ENCODE measurements at places on chromosomes 4 and X.

- DNase-seq = no peak
These were observed 542.6 kb upstream of the IGFBP7 start for GRCh38 chr4:57652779-57653178.

DNA sequence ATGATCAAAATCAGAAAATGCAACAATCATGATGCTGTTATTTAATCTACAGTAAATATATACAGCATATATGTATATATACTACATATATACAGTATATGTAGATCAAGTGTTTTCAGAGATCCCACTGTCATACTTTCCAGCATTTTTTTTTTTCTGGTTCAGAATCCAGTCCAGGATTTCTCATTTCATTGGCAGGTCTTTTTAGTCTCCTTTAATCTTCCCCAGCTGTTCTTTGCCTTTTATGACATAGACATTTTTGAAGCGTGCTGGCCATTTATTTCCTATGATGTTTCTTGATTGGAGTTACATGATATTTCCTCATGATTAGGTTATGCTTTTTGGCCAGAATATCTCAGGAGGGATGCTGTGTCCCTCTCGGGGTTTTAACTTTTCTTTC is 92.0 kb upstream of the TLR2 start:
- DNase-seq = no peak

DNA sequence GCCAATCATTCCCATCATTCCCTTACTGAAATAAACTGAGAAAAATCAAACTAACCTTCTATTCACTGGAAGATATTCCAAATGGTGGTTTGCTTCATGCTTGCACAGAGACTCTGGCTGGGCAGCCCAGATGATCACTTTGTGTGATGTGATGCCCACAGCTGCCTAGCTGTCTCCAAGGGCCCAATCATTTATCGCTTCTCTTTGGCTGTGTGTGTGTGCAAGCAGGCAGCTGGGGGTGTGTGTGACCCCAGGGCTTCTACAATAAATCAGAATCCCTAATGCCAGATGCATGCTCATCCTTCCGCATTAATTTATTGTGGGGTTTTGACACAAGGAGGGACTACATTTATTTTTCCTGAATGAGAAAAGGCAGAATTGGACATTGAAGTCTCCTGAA is 140.1 kb upstream of the NDP start:
- DNase-seq = no peak

GRCh38 chr4:74308215-74308614 is at the start of gene EPGN:
Gene EPGN, plus strand, starts transcription at chr4:74308470. Its CDS starts 64 bp downstream, at chr4:74308534.
- DNase-seq = no peak

DNA sequence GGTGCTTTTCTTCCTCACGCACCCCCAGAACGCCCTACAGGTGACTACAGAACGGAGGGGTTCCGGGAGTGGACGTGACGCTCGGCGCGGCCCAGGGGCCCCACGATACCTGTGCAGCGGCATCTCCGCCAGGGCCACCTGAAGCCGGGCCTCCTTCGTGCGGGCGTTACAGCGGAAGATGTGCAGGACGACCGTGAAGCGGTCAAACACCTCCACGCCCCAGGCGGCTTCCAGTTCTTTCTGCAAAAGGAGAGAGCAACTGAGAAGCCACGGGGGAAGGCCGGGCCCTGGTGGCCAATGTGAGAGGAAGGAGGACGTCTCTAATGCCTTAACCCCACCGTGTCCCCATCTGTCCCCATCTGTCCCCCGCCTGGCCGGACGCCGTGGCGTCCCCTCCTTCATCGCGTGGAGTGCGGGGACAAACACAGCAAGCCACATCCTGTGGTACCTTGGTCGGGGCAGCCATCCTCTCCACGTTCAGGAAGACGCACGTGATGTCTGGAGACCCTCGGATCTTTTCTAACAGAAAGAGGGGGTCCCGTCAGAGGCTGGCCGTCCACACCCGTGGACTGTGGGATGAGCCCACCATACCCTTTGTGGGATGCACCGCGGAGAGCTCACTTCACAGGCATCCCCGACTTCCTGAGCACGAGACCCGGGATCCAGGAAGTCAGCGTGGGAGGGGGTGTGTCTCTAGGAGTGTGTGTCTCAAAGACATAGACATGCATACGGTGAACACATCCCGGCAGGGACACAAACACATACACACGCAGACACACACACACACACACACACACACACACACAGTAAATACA is 3.6 kb downstream of the GTPBP6 start:
- no peak for DNase-seq

DNA sequence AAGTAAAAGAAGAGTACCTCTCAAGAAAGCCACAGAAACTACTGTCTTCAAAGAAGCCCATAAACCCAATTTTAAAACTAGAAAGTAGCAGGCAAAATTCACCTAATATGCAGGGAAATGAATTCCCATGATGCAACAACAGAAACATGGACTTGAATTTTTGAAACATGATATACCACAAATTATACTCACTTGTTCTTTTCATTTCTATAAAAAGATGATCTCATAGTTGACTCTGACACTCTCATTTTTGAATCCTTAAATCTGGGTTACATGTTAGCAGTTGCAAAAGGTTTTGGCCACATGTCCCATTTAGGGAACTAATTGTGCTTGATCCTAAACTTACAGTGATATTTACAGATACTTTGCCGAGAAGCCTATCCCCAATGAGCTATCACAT is 1130.8 kb downstream of the FAT4 start:
- DNase-seq = peak; percentile 3

DNA sequence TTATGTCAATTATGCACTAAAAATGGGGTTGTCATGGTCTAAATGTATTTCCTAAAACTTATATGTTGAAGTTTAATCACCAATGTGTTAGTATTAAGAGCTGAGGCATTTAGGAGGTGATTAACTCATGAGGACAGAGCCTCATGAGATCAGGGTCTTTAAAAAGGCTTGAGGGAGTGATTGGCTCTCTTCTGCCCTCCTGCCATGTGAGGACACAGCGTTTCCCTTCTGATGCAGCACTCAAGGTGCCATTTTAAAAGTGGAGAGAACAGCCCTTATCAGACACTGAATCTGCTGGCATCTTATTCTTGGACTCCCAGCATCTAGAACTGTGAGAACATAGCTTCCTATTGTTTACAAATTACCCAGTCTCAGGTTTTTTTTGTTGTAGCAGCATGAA is 581.7 kb downstream of the KCNIP4 start:
- DNase-seq = no peak

GRCh38 chr4:8855818-8856245 is 15.8 kb downstream of the HMX1 start:
- DNase-seq = no peak

- no peak for DNase-seq
These were observed 275.4 kb downstream of the SHOX start for GRCh38 chrX:905848-906566.

GRCh38 chr4:4755306-4755705 is 104.2 kb upstream of the MSX1 start:
- DNase-seq = no peak

GRCh38 chrX:132843363-132843762 is 115.1 kb downstream of the HS6ST2 start:
- DNase-seq = no peak

DNA sequence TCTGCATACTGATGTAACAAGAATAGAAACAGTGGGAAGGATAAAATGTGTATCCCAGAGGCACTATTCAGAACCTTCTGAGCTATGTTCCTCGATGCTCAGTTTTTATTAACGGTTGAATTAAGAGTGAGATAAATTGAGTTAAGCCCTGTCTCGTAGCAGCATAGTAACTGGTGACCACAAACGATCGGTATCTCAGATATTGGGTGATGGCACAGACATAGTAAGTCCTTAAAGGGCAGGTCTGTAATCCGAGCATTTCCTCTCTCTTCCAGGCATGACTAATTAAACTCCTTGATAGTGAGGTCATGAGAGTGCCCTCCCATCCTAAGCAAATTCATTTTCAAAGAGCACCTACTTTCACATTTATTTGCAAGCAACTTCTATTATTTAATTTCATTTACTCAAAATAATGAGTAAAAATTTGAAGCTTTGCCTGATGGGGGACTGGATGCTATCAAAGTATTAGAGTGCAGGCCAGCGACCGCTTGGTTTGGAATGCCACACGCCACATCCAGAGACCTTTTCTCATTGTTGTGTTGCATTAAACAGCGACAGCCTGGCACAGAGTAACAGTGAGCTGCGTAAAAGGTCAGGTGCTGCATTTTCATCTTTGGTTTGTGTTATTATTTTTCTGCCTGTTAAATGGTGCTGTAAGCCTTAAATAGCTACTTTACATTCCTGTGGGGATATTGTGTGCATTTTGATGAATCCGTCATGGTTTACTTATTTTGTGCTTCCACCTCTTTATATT is 101.9 kb downstream of the PCDH7 start:
- DNase-seq = peak; percentile 49

- DNase-seq = peak; percentile 68
These were observed 296.0 kb upstream of the HS3ST1 start for GRCh38 chr4:11724731-11725130.

GRCh38 chrX:103533511-103534216 is 14.4 kb upstream of the RAB40A start:
- DNase-seq = peak; percentile 75

- no peak for DNase-seq
These were observed 108.1 kb upstream of the PAQR3 start for GRCh38 chr4:79047316-79047715.

DNA sequence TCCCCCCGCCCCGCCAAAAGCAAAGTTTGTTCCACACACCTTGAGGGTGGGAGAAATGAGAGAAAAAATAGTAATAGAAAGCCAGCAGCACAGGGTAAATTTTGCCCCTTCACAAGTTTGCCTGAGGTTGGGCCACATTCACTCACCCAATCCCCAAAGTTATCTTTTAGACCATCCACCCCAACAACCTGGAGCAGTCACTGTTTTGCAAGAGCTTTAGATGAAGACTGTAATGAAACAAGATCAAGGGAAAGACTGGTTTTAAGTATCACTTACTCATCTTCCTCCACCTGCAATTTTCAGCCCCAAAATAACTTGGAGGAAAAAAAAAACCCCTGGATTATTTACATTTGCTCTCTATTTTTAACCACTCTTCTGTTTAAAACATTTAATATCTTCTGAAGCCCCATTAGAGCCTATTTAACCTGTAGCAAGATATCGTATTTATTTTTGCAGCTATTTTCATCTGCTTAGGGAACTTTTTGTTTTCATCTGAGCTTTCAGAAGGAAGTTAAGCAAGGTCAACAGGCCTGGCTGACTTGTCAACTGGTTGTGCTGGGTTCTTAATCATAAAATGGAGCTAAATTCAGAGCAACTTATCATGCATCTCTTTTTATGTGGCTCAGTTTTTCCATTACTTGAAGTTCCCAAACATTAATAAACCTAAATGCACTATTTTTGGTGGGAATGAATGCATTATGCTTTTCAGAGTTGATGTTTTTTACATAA is 24.6 kb upstream of the TBL1X start:
- DNase-seq = no peak

DNA sequence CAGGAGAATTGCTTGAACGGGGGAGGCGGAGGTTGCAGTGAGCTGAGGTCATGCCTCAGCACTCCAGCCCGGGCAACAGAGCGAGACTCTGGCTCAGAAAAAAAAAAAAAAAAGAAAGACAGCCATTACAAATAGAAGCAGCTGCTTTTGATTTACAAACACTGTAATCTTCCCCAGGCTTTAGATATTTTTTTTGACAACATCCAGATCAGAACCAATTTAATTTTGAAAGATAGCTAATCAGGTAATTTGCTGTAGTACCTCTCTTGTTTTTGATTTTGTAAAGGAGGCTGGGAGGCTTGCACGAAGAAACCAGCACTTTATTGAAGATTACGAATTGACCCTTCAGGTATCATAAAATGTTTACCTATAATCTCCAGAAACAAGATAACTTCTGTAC is 107.0 kb downstream of the LDB2 start:
- DNase-seq = no peak

- DNase-seq = no peak
These were observed 132.8 kb upstream of the MAP9 start for GRCh38 chr4:155509555-155509954.

GRCh38 chr4:57865264-57865663 is 755.1 kb upstream of the IGFBP7 start:
- no peak for DNase-seq

GRCh38 chr4:100284129-100284880 is 94.0 kb upstream of the DDIT4L start:
- no peak for DNase-seq

- no peak for DNase-seq
These were observed at the start of gene ANXA10 for GRCh38 chr4:168092176-168092712. Gene ANXA10, plus strand, starts transcription at chr4:168092537. Its CDS starts 164 bp downstream, at chr4:168092701.

GRCh38 chr4:34220601-34221000 is 2023.7 kb downstream of the ARAP2 start:
- DNase-seq = no peak

GRCh38 chrX:3522101-3522650 is 175.7 kb upstream of the MXRA5 start:
- peak; percentile 46 for DNase-seq

DNA sequence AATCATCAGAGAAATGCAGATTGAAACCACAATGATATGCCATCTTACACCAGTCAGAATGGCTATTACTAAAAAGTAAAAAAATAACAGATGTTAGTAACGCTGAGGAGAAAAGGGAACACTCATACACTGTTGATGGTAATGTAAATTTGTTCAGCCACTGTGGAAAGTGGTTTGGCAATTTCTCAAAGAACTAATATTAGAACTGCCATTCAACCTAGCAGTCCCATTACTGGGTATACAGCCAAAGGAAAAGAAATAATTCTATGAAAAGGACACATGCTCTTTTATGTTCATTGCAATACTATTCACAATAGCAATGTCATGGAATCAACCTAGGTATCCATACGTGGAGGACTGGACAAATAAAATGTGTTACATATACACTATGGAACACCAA is 566.3 kb downstream of the STPG2 start:
- peak; percentile 41 for DNase-seq

- peak; percentile 32 for DNase-seq
These were observed 4.9 kb upstream of the TLR8 start for GRCh38 chrX:12901486-12901885.

GRCh38 chrX:21408788-21409187 is 34.6 kb downstream of the CNKSR2 start:
- no peak for DNase-seq

- DNase-seq = no peak
These were observed 70.8 kb downstream of the TBCK start for GRCh38 chr4:106245176-106245575.

- no peak for DNase-seq
These were observed 50.8 kb downstream of the PPEF1 start for GRCh38 chrX:18757956-18758932.

DNA sequence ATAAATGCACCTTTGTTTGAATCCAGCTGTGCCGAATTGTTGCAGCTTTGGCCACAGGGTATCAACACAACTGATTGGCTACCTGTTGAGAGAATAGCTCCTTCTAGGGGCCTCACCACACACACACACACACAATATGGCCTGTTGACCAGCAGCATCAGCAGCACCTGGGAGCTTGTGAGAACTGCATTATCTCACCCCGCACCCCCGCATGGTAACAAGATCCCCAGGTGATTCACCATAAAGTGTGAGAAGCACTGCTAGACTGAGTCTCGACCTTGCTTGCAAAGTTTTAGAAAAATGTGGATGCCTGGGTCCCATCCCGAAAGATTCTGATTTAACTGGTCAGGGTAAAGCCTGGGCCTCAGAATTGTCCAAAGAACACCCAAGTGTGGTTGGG is 176.9 kb upstream of the PRPS2 start:
- no peak for DNase-seq

Measured in astrocyte of the spinal cord (primary cell).